ENCODE measurements at places on chromosomes 1 and 21.

DNA sequence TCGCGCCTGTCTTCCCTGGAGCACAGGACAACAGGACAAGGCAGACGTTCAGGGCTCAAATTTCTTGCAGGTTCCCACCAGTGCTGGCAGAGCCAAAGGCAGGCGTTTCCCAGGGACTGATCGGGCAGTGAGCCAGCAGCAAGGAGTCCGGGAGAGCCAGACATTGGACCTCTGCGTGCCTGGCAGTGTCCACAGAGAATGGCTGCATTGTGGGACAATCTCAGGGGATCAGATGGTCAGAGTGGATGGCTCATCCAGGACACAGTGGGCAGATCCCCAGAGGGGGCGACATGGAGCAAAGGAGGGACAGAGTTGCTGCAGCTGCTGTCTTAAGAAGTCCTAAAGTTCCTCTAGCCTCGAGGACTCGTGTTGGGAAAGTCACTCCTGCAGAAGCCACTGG lies 4.6 kb downstream of the TMEM63A start:
- peak; percentile 90 for DNase-seq

DNA sequence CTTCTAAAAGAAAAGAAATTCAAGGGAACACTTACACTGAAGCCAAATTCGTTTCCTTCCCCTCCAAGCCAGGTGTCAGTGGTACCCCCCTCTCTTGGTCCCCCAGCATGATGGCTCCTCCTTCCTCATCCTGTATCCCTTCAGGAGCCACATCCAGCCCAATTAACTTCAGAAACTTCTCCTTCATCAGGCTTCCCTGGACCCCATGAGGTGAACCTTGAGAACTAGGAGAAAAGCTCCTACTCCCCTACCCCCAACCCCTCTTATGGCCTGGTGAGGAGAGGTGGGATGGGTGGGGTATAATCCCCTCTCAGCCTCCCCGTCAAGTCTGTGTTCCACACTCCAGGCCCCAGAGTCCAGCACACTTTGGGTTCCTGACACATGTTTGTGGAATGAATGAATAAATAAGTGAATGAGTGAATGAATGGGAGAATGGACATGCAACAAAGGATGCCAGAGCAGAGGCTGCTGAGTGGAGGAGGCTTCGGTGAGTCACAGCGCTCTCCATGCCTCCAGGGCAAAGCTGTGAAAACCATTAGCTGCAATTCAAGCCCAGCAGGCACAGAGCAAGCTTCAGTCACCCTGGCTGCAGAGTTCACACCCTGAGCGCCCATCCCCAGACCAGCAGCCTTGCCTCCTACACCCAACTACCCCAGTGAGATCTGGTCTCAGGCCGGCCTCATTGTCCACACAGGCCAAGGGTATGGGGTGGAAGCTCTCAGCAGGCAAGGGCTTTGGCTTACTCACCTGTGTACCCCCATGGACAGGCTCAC lies 43.8 kb downstream of the BATF3 start:
- DNase-seq: no peak

- no peak for DNase-seq
These were observed 29.9 kb downstream of the MPZL1 start for GRCh38 chr1:167751676-167752075.

GRCh38 chr1:19203440-19203839 lies 6.6 kb downstream of the UBR4 start:
- DNase-seq: peak; percentile 5

DNA sequence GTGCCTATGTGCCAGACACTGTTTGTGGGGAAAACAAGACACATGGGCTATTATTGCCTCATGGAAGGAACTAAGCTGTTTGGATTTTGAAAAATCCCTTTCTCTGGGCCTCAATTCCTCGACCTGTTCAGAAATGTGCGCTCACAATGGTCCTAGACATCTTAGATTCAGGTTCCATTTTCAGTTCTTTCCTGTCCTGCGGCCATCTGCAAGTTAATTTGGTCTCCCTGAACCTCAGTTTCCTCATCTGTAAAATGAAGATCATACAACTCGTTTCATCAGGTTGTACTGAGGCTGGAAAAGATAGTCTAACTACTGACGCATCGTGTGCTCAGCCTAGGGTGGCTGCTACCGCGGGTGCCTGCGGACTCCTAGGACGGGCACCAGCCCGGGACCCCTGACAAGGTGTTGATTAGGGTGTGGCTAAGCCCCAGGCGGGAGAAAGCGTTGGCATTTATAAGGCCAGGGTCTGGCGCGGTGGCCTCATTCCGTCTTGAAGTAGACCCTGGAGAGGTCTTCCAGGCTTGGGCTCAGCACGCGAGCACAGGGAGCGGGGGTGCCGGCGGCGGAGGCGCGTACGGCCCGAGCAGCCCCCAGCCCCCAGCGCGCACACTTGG lies 493 bp upstream of the ELOA start:
- DNase-seq: no peak

GRCh38 chr1:48676822-48677221 lies 99.9 kb downstream of the BEND5 start:
- DNase-seq: no peak

- no peak for DNase-seq
These were observed 37.1 kb upstream of the BACE2 start for GRCh38 chr21:41130883-41131282.

DNA sequence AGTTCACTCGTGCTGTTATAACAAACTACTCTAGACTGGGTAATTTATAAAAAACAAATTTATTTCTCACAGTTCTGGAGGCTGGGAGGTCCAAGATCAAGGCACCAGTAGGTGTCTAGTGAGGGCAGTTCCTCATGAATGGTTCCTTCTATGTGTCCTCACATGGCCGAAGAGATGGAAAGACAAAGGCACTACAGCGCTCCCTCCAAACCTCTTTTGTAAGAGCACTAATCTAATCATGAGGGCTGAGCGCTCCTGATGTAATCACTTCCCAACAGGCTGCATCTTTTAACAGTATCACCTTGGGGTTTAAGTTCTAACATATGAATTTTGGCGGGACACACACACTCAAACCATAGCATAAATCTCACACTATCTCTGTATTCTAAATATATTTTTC lies 54.0 kb upstream of the KANK4 start:
- DNase-seq: no peak

DNA sequence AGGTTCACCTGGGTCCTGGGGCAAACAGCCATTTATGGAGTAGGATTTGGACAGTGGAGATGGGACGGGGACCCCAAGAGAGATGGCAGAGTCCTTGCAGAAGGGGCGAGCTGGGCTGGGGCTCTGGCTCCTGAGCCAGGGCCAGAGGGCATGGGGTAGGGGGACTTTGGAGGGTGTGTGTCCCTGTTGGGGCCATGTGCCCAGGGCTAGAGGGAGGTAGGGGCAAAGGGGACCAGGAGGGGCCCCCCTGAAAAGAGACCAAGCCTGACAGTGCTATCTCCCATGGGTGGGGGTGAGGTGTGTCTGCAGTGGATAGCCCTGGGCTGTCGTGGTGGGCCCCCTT lies 92.3 kb downstream of the TRIM11 start:
- no peak for DNase-seq

- DNase-seq: no peak
These were observed 20.4 kb upstream of the SDE2 start for GRCh38 chr1:226019572-226019971.

DNA sequence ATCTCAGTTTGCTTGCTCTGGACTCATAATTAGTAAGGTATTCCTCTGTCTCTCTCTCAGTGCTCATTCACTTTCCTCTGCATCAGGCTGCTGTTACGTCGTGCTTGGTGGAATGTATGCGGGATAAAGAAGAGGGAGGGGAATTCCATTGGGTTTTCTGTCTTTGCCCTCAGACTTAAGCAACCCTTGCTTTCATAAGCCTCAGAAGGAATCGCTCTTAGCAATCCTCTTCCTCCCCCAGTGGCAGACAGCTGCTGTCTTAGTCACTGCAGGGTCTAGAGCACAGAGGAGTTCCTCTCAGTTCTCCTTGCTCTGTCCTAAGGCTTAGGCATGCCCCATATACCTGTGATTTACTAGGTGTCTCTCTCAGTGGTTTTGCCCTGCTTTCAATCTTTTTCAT lies 19.1 kb upstream of the NTMT2 start:
- DNase-seq: no peak

GRCh38 chr1:84365225-84366221 lies 32.8 kb upstream of the DNASE2B start:
- DNase-seq: no peak

DNA sequence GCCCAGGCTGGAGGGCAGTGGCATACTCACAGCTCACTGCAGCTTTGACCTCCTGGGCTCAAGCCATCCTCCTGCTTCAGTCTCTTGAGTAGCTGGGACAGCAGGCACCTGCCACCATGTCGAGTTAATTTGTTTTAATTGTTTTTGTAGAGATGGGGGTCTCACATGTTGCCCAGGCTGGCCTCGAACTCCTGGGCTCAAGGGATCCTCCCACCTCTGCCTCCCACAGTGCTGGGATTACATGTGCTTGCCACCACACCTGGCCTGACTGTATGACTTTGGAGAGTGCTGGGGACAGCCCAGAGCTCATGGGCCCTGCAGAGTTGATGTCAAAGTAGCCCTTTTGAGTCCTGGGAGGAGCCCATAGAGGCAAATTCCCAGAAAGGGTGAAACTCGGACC lies 1.8 kb downstream of the OBSCN start:
- no peak for DNase-seq

DNA sequence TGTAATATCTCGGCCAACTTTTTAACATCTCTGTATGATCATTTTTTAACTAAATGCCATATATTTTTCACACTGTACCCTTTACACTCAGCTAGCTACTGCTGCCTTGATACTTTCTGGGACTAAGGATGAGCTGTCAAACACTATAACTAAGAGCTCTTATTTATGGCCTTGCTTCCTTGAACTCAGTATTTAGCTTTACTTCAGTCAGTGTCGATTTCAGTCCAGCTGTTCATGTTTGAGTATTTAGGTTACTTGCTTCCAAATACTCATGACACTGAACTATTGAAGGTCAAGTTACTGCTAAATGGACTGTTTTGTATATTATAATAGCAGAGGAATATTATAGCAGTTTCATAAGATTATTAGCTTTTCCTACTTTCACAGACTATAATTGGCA lies 25.9 kb upstream of the USP25 start:
- no peak for DNase-seq

DNA sequence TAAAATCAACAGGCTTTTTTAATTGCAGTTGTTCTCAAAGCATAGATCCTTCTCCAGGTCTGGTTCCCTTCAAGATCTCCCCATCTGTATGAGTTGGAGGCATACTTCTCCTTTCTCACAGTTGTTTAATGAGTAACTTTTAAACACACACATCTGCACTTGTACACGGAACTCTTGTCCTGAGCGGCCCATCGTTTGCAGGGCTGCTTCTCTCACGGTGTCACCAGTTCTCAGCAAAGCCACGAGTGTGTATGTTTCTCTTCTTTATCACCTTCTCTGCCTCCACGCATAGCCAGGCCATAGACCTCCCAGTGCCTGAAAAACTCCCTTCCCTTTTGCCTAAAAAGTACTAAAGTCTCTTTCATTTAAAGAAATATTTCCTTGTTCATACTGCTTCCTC lies 68.7 kb upstream of the ROR1 start:
- no peak for DNase-seq

GRCh38 chr1:2046174-2046917 lies 3.9 kb upstream of the PRKCZ start:
- no peak for DNase-seq

- DNase-seq: no peak
These were observed 41.7 kb upstream of the ZNF326 start for GRCh38 chr1:89953131-89953626.

- no peak for DNase-seq
These were observed 132.3 kb upstream of the CSF3R start for GRCh38 chr1:36614991-36615390.

- DNase-seq: no peak
These were observed 14.7 kb downstream of the TFF2 start for GRCh38 chr21:42336054-42336453.

DNA sequence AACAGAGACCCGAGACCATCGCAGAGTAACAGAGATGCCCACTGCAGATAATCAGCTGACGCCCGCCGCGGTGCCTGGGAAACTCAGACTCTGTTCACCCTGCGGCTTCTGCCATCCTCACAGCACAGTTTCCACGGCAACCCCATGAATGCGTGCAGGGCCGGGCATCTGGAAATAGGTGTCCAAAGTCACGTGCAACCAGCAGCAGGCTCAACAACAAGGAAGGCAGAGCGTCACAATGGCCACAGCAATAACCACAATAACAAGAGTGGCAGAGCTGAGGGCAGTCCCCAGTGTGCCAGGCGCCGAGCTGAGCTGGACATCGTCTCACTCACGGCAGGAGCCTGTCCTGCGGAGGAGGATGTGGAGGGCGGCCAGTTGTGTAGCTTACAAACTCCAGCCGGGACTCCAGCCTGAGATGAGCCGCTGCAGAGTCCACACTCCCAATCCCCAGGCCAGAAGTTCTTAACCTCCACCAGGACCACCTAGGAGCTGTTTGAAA lies 102.0 kb downstream of the CRYAA start:
- DNase-seq: no peak

DNA sequence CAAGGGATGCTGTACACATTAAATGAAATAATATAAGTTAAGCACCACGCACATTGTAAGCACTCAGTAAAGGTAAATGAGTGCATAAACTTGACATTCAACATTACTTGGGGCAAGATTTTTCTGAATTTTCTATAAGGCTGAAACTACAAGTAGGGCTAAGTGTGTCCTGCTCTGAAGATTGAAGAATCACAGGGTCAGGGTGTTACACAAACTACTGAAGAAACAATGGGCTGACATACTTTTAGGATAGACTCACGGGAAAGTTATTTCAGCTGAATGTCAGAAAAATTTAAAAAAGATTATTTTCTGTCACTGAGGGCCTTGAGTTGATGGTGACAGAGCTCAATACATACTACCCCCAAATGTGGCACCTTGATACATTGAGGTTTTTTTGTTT lies 644.2 kb upstream of the PLXNA2 start:
- no peak for DNase-seq

DNA sequence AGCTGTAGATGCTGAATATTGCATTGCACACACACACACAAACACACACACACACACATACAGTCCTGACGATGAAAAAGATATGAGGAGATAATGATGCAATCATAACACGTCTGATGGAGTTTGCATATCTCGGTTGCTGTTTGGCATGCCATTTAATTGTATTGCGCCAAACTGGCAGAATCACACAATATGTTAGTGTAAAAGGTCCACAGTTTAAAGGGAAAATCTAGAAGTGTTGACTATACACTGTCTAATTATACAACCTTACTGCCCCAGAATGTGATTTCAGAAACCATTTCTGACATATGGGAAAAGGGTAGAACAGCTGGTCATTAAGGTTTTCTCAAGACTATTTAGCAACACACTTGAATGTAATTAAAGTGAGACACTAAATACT lies 123.7 kb upstream of the PROX1 start:
- no peak for DNase-seq

GRCh38 chr1:10601342-10602070 lies 126.8 kb downstream of the PEX14 start:
- no peak for DNase-seq

- DNase-seq: no peak
These were observed 14.5 kb downstream of the ASAP3 start for GRCh38 chr1:23469372-23469982.

- DNase-seq: no peak
These were observed at the start of gene PLPPR5 for GRCh38 chr1:99004861-99005442. Gene PLPPR5, minus strand, starts transcription at chr1:99004861. Its CDS starts 190 bp downstream, at chr1:99004671.
